ENCODE measurements at places on chromosomes 2 and 18. TPM values are rescaled to one million over a fixed set of nuclear protein-coding genes. Genes with fewer than 3 reads are reported as not detected.

Gene EMILIN1
- total RNA-seq: 76.9 TPM

GRCh38 chr2:223956300-223956699 is 963 bp upstream of the MRPL44 start:
- peaks cover 13% of the 10 kb centered on the region for H3K4me1 ChIP-seq
- peaks cover 11% of the 10 kb centered on the region for H3K36me3 ChIP-seq
- no peaks in the 10 kb centered on the region for H3K27me3 ChIP-seq
- peak overlapping the region; percentile 88 for H3K27ac ChIP-seq

DNA sequence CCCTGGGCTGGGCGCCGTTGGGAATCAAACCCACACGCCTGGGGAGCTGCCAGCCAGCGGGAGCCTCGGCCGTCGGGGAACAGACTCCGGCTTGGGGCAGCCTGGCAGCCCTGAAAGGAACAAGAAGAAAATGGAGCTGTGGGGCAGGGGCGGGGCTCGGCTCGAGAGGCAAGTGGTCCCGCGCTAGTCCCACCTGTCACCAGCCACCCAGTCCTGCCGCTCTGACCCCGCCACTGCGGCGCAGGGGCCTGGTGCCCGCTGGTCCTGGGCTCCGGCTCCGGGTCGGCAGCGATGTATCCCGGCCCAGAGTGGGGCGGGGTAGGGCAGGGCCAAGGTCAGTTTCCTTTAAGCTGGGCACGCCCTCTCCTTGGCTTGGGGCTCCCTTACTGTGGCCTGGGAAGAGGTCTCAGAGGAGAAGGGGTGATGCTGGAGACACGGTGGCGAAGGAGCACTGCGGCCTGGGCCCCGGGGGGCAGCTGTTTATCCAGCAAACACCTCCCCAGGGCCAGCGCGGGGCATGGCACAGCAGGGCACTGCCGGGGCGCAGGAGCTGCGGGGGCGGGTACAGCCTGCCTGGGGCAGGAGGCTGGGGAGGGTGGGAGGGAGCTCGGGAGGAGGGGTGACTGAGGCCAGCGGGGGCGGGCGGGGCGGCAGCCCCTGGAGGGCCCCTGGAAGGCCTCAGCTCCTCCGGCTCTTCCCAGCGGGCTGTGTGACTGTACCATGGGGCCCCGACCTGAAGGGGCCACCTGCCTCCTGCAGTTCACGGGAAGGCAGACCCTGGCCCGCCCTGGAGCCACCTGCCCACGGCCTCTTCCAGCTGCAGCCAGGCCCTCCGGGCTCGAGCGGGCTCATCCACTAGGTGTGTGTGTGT is 15.6 kb downstream of the ODC1 start:
- H3K4me3 ChIP-seq: peak overlapping the region; percentile 12
- peaks cover 34% of the 10 kb centered on the region for H3K4me1 ChIP-seq
- peaks cover 10% of the 10 kb centered on the region for H3K27me3 ChIP-seq
- no peaks in the 10 kb centered on the region for H3K36me3 ChIP-seq
- DNase-seq: no peak
- H3K27ac ChIP-seq: peak overlapping the region; percentile 20

DNA sequence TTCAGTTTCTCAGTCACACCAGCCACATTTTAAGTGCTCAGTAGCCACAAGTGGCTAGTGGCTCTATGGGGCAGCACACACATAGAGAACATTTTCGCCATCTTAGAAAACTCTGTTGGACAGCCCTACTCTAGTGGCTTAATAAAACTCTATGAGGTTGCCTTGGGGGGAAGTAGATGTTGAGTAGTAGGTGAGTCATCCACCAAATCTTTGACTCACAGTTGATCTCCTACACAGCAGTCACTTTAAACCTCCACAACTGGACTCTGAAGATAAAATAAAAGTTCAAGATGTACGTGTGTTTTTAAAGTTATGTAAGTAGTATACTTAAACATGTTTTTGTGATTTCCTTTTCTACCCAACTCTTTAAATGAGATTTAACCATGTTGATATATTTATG is 379.0 kb downstream of the SETBP1 start:
- DNase-seq: no peak
- H3K27ac ChIP-seq: no peak overlapping the region
- no peak overlapping the region for H3K4me3 ChIP-seq
- H3K4me1 ChIP-seq: peaks cover 9% of the 10 kb centered on the region

DNA sequence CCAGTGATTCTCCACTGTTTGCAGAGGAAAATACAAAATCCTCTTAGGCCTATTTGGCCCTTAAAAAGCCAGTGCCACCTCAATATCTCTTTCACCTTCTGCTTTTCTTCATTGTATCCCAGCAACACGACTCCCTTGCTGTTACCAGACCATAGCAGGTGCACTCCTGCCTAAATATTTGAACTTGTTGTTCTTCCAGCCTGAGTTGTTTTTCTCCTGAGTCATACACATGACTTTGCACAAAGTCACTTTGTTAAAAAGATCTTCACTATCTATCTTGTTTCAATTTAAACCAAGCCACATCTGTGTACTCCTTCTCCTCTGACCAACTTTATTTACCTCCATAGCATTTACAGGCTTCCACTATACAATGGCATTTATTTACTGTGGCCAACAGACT is 103.6 kb downstream of the LRRTM4 start:
- H3K4me3 ChIP-seq: no peak overlapping the region
- no peaks in the 10 kb centered on the region for H3K36me3 ChIP-seq
- H3K27ac ChIP-seq: no peak overlapping the region
- no peaks in the 10 kb centered on the region for H3K4me1 ChIP-seq

DNA sequence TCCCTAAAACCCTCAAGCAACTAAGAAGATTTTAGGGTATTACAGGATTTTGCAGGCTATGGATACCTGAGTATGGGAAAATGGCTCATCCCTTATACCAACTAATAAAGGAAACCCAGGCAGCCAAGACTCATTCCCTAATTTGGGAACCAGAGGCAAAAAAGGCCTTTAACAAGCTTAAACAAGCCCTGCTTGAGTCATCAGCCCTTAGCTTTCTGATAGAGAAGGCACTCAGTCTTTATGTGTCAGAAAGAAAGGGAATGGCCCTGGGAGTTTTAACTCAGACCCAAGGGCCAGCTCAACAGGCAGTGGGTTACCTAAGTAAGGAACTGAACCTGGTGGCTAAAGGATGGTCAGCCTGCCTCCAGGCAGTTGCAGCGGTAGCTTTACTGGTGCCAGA is 96.9 kb upstream of the RMP24 start:
- no peaks in the 10 kb centered on the region for H3K36me3 ChIP-seq
- no peak overlapping the region for H3K4me3 ChIP-seq
- DNase-seq: no peak
- no peaks in the 10 kb centered on the region for H3K4me1 ChIP-seq
- H3K27me3 ChIP-seq: no peaks in the 10 kb centered on the region

Gene ACMSD
- total RNA-seq: not detected

- no peaks in the 10 kb centered on the region for H3K27me3 ChIP-seq
- no peaks in the 10 kb centered on the region for H3K4me1 ChIP-seq
- no peak for DNase-seq
- H3K4me3 ChIP-seq: no peak overlapping the region
- no peaks in the 10 kb centered on the region for H3K36me3 ChIP-seq
- H3K27ac ChIP-seq: no peak overlapping the region
Observed at GRCh38 chr2:42558827-42559226, 9.6 kb upstream of the MTA3 start.

Gene EVX2
- 0.18 TPM for total RNA-seq

- peaks cover 10% of the 10 kb centered on the region for H3K27me3 ChIP-seq
- H3K4me1 ChIP-seq: peaks cover 43% of the 10 kb centered on the region
- no peak overlapping the region for H3K4me3 ChIP-seq
- H3K27ac ChIP-seq: no peak overlapping the region
- H3K36me3 ChIP-seq: no peaks in the 10 kb centered on the region
- no peak for DNase-seq
Observed at GRCh38 chr2:238568455-238569440, 142.0 kb downstream of the ASB1 start.

Gene MEIS1
- 14.5 TPM for total RNA-seq

GRCh38 chr18:41870191-41870590 is 84.8 kb upstream of the PIK3C3 start:
- H3K4me3 ChIP-seq: no peak overlapping the region
- no peak for DNase-seq
- H3K27ac ChIP-seq: no peak overlapping the region
- H3K4me1 ChIP-seq: no peaks in the 10 kb centered on the region
- H3K36me3 ChIP-seq: no peaks in the 10 kb centered on the region
- no peaks in the 10 kb centered on the region for H3K27me3 ChIP-seq

Gene ASB18
- 4.7 TPM for total RNA-seq

Measured in muscle of leg (tissue), 16 donors.